ENCODE measurements at places on chromosomes 1 and 21.

- no peak for DNase-seq
Measured at GRCh38 chr21:29064850-29065481, 8.5 kb downstream of the CCT8 start.

GRCh38 chr1:223444411-223444810, 51.2 kb downstream of the CCDC185 start:
- DNase-seq = peak; percentile 8

DNA sequence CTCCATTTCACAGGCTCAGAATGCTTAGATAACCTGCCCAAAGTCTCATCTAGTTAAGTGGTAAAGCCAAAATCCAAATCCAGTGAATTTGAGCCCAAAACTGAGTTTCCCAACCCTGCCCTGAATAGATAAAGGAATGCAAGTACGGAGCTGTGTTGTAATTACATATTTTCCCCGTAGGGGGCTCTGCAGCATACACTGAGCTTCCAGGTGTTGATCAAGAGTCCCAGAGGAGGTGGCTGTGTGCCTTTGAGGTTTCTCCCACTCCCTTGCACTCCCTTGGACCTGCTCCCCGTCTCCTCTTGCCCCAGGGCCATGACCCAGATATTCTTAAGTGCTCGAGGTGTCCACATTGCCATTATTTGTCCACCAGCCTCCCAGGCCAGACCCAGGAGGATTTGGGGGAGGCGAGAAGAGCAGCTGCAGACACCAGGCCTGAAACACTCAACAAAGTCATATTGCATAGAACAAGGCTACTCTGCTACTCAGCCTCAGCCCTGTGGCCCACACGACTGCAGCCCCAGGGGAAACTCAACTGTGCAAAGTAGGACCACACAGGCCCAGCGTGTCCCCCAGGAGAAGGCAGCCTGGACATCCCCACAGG, 18.4 kb upstream of the LY9 start:
- DNase-seq = no peak

GRCh38 chr1:27659497-27660299, 12.3 kb downstream of the IFI6 start:
- DNase-seq = peak; percentile 69

DNA sequence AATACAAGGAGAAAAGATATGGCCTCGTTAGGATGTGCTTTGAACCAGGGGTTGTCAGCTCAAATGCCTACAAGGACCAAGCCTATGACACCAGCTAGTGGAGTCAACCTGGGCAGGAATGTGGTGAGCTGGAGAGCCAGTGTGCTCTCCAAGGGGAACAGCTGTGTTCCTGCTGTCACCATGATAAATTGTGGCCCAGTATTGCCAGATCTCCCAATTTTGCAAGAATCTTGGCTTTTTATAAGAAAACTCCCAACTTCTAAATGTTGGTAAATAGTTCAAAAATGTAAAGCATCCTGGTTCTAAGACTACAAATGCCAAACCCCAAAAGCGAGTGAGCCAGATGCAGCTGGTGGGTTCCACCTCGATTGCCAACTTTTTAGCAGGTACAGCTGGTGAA, 391.1 kb downstream of the PLPP3 start:
- DNase-seq = no peak

DNA sequence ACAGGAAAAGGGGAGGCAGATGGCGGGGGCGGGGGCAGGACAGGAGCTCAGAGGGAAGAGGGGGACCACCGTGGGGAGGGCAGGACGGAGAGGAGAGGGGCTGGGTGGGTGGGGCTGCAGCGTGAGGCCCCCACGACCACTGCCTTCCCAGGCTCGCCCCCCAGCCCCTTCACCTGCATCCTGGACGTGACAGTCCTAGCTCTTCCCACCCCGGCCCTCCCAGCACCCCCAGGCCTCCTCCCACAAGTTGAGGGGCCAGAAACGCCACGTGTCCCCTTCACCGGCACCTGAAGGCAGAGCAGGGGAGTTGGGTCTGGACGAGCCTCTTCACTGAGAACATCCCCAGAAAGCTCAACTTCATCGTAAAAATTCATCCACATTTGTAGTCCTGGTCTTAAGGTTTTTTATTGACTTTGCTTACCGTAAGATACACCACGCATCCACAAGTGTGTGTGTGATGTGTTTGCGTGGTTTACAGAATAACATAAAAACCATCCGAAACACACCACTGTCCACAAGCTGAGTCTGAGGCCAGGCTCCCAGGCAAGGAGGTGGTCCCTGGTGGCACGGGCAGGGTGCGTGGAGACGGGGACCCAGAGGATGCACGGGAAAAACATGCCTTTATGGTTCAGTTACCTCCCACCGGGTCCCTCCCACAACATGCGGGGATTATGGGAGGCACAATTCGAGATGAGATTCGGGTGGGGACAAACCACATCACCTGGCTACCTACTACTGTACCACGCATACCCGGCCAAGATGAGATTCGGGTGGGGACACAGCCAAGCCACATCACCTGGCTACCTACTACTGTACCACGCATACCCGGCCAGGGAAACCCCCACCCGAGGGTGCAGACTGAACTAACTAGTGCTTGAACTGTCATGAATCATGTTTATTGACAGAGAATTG, 13.9 kb upstream of the COL18A1 start:
- no peak for DNase-seq

GRCh38 chr1:69673321-69673720, 105.6 kb downstream of the LRRC7 start:
- no peak for DNase-seq

- peak; percentile 28 for DNase-seq
Measured at GRCh38 chr1:218171302-218171893, 113.7 kb upstream of the RRP15 start.

- no peak for DNase-seq
Measured at GRCh38 chr1:234127026-234127671, 222.7 kb downstream of the SLC35F3 start.

DNA sequence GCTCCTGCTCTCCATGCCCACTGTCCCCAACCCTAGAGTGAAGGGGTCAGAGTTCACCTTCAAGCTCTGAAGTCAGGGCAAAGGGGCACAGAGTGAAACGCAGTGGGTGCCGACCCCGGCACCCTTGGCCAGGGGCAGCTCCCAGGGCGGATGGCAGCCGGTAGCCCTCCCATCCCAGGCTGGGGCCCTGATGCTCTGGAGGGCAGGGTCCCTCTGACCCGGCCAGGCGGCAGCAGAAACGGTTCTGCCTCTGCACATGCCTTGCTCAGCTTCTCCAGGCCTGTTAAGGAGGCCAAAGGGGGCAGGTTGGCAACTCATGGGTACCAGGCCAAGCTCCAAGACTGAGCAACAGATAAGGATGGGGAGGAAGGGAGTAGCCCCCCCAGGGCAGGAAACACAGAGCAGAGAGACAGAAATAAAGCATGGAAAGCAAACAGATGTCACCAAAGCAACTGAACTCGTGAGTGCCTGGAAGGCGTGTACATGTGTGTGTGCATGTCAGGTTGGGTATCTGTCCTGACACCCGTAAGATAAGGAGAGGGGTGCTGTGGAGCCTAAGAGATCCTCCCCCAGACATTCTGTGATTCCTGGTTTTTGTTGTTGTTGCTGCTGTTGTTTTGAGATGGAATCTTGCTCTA, 112.3 kb upstream of the IFFO2 start:
- DNase-seq = no peak

DNA sequence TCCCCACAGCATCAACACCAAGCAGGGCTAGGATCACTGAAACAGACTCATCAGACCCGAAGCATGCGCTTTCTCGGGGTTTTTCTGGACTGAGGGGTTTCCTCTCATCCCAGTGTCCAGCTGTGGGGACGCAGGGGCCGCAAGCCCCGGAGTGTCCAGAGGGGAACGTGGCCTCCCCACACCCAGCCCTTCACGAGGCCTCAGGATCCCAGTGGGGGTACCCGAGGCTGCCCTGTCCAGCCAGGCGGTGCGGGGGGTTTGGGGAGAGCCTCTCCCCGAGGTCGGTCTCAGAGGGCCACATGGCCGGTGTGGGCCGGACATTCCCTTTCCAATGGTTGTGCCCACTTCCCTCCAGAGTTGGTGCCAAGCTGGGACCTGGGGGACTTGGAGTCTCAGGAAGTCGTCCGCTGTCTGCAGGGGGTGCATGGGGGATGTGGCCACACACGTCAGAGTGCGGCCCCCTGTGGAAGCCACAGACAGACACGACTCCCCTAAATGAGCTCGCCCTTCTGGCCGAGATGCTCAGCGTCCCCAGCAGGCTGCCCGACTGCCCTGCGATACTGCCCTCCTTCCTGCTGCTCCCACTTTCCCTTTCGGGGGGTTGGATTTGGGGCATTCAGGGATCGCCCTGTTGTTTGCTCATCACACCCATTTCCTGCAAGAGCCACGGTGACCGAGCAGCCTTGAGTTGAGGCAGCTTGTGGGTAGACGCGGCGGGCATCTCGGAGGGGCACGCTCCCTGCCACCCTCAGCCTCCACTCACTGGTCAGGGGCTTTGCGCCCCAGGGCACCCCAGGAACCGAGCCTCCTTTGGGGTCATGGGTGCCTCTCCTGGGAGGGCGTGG, 4.1 kb downstream of the COL6A1 start:
- DNase-seq = no peak

DNA sequence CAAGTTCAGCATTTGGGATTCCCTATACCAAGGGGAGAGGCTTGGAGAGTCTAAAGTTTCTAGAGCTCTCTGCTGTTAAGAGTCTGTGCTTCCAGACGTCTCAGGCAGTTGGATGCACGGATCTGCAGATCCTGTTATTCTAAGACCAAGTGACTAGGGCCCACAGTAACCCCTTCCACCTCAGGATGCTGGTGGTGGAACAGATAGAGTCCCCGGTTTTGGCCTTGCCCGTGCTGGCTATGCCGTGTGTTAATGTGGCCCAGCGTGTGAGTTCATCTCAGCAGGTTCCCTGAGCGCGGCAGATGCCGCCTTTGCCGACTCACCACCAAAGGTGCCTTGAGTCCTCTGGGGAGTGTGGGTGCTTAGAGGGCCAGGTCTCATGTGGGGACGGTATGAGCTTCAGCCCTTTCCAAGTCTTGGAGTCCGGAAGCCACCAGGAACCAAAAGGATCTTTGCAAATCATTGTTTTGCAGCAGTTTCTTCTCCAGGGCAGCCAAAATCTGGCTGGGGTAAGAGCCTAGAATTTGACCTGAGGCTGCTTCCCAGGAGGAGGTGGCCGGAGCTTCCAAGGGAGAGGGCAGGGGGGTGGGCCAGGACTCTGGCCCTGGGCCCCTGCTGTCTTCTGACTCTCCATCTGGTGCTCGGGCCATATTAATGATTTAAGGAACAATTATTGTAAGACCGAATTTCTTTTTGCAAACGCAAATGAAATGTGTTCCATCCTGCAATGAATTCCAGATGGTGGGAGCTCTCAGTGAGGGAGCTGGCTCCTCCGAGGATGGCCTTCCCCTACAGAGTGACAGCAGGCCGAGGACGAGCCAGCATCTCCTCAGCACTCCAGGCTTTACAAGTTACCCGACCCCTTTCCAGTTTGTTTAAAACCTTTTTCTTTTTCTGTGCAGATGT, 205.7 kb downstream of the FOXD2 start:
- no peak for DNase-seq

DNA sequence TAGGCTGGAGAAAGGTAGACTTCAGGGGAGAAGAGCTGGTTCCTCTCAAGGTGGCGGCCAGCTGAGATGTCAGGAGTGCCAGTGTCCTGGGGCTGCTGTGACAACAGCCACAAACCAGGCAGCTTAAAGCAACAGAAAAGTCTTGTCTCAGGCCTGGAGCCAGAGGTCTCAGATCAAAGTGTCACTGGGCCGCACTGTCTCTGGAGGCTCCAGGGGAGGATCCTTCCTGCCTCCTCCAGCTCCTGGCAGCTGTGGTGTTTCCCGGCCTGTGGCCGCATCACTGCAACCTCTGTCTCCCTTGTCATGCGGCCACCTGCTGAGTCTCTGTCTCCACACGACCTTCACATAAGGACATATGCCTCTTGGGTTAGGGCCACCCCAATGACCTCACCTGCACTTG, 24.4 kb upstream of the TSPEAR start:
- DNase-seq = no peak

DNA sequence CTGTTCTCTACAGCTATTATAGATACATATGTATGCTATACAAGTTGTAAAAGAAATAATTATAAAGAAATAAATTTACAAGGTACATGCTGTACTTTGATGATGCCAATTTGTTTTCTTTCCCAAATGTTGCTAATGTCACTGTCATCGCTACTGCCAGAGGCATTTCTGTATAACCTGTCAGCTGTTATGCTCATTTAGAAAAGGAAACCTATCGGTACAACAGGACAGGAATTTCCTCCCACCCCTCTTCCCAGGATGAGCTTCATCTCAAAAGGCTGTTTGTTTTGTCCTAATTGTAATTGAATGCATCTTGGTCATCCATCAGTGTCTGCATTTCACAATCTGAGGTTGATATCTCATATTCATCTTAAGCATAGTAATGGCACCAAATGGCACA, 975.7 kb downstream of the TTLL7 start:
- DNase-seq = no peak

GRCh38 chr1:158227904-158228623, 26.2 kb upstream of the CD1A start:
- DNase-seq = no peak

DNA sequence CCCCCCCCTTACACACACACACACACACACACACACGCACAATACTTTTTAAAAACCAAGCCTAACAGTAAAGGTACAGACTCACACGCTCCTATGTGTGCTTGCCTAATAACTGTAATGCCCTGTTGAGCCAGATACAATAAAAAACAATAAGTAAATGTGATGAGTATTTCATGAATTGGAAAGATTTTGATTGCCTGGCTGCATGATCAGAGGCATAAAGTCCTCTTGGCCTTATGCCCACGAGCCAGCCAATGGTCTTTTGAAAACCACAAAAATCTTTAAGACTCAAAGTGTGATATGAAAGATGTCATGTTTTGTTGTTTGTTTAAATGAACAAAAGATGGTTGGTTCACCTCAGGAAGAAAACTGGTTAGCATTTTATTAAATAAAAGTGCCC, 441.9 kb upstream of the ZRANB2 start:
- peak; percentile 7 for DNase-seq

DNA sequence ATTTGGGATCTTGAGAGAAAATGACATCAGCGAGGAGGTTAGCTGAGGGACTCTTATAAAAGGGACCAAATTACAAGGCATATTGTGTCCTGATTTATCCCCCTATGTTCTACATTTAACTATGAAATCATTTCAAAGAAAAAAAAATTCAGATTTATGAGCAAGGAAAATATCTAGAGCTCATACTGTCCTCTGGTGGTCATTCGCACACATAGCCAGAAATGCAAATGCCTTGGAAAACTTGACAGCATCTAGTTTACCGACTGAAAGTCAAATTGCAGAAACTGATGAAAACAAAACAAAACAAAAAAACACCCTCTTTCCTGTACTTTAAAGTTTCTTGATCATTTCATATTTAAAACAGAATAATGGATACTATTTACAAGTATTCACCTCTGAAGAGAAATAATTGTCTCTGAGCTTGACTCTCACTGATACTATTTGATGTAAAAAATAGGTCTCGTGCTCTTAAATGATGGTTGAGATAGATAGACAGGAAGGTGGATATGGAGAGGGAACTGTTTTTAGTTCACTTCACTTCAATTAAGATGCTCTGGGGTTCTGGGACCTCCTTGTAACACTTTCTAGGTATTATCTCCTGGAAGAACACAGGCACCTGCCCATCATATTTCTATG, 253.8 kb downstream of the PCP4 start:
- peak; percentile 4 for DNase-seq

All from HFFc6 (cell line).